Right forelimb (tissue), 1 donor: ENCODE measurements at places on chromosomes 7 and 10.

GRCh38 chr7:128422842-128423241 is 13.1 kb upstream of the IMPDH1 start:
- DNase-seq = no peak

DNA sequence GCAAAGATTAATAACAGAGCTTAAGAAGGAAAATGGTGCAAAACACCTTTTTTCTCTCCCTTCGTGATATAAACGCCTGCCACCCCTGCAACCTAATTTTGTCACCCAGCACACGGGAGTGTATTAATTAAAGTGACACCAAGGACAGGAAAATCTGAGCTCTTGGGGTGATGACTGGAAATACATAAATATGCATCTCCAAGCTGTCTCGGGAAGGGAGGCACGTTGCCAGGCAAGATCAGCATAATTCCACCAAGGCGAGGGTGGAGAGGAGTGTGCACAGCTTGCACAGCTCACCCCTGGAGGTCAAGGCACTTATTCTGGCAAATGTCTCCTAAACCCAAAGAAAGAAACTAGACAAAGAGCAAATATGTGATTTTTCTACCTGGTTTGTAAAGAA is 700.9 kb downstream of the GRID1 start:
- no peak for DNase-seq

DNA sequence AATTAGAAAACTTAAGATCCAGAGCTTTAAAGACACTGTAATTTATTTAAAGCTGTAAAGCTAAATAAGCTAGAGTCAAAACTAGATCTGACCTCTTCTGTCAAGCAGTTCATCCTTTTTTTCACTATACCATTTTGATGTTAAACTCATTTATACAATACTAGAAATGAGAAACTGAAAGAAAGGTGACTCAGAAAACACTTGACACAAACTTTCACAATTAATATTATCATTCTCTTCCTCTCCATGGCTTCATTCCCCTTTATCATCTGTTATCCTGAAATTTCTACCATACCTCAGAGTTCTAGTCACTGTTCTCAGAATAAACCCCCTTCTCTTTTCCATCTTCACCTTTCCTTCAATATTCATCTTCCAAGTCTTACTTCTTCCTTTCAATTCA is 1.3 kb downstream of the FIGNL1 start:
- DNase-seq = no peak

DNA sequence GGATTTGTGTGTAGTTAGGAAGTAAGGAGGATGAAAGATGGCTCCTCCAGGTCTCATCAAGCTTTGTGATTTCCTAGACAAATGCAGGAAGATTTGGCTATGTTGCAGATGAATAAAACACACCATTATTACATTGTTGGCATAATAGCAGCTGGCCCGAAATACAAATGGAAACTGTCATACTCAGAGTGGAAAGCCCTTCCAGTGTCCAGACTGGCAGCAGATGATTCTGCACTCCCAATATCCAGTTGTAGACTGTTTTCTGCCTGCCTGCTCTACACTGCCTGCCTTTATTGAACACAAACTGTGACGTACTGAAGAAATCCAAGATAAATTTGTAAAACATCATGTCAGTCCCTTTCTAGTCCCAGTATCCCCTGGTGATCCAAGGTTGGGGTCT is 99.7 kb upstream of the FZD1 start:
- DNase-seq = no peak

GRCh38 chr10:10850214-10850613 is 167.5 kb upstream of the CELF2 start:
- DNase-seq = no peak
